ENCODE measurements at places on chromosomes 4 and X.

GRCh38 chrX:10190367-10190766, 33.6 kb downstream of the CLCN4 start:
- no peak for DNase-seq

GRCh38 chrX:114906984-114907510, 110.4 kb downstream of the IL13RA2 start:
- no peak for DNase-seq

DNA sequence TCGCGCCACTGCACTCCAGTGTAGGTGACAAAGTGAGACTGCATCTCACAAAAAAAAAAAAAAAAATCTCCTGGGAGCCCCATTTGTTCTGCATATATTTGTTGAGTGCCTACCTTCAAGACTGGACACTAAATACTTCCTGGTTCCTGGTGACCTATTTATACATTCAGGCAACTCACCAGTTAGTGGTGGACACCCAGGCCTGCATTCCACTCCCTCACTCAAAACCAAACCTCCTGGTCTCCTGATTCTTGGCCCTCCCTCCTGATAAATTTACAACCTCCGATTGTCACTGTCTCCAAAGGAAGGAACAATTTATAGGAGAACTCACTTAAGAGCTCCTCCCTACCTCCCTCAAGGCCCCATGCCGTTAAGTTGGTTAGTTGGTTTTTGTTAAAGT, 3.1 kb downstream of the SYAP1 start:
- DNase-seq: no peak

DNA sequence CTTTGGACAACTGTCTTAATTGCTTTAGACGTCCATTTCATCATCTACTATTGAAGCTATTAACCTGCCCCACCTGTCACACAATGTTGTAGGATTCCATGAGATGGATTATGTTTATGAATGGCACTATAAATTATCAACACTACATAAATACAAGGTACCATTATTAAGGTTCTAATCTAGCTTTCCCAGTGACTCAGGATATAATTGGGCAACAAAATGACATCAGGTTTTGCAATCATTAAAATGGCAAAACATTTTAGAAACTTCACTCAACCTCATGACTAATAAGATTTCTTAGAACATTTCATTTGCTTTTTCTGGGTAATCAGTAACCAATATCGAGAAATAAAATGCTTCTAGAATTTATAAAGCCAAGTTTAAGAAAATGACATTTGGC, 9.2 kb downstream of the HOPX start:
- no peak for DNase-seq

GRCh38 chr4:161936625-161937550, 226.9 kb downstream of the FSTL5 start:
- DNase-seq: no peak

DNA sequence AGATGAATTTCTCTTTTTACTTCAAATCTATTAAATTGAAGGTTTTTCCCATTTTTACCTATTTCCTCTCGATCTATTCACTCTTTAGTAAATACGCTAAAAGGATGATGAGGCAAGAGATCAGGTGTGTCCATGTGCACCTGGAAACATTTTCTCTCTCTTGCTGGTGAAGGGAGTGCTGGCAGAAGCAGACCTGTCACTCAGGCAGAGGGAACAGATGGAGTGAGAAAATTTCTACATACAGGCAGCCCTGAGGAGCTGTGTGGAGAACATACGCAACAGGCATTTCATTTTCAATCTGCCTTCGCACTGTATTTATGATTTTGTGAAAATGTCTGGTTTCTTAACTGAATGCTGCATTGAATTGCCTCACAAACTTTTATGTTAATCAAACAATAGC, 249.5 kb downstream of the GPM6A start:
- DNase-seq: no peak

- DNase-seq: no peak
These were observed 181.0 kb upstream of the TLL1 start for GRCh38 chr4:165692082-165692481.

- no peak for DNase-seq
These were observed 38.5 kb upstream of the IQSEC2 start for GRCh38 chrX:53319614-53320542.

- no peak for DNase-seq
These were observed 268.3 kb downstream of the PDHA2 start for GRCh38 chr4:96108146-96108545.

Data from cortex of kidney (tissue), 1 donor.